Activated CD4-positive, alpha-beta T cell treated with anti-CD3 and anti-CD28 coated beads, Interleukin-2, amount 10 ng/mL, durations not matched to agents 7 days and 5 days (primary cell): ENCODE measurements at places on chromosomes 4 and X.

DNA sequence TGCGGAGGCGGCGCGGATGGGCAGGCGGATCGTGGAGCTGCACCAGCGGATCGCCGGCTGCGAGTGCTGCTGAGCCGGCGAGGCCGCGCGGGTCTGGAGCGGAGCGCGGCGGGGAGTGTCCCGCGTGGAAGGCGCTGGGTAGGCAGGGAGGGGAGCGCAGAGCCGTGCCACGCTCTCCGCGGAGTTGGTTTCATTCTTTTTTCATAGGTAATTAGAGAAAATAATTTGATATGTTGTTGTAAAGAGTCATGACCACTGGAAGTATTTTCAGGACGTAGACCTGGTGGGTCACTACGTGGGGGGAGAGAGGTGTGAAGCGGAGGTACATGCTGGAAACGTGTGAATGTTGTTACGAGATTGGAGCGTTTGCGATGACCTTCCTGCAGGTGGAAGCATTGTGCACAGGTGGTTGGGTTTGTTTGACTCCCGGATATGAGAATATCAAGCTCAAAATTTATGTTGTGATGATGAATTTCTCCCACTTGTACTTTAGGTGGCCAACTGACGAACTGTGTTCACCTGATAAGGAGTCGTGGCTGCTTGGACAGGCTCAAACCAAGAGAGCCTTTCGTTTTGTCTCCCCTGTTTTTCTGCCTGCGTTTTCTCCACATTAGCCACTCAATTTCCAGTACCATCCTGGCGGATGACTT, 19.1 kb upstream of the S100P start:
- peak; percentile 80 for DNase-seq

DNA sequence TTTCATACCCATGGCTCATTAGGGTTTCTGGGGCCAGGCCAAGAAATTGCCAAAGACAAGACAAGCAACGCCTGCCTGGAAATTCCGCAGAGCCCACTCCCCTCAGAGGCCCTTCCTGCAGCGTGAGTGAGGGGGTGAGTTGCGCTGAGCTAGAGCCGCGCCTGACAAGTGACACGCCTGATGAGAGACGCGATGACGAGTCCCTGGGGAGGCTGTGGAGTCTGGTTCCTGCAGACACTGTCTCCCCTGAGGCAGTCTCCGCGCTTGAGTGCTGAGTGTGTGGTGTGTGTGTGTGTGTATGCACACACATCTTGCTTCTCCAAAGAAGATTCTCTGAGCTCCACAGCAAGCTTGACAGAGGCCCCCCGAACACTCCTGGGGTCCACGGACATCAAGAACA, 269.8 kb downstream of the BCOR start:
- DNase-seq = no peak

DNA sequence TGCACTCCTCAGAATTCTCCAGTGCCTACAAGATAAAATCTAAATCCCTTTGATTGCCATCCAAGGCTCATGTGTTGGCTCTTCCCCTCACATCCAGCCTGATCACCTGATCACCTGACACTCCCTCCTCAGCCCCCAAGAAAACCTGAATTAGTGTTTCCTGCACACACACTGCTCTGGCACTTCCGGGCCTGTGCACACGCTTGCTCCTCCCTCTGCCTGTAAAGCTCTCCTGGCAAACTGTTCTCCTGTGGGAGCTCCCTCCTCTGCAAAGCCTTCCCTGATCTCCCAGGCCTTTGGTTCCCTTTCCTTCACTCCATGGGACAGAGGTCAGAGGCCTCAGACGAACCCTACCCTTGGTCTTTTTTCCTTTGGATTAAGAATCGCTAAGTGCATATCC, 19.9 kb downstream of the PHKA2 start:
- no peak for DNase-seq

GRCh38 chr4:158181906-158182305, 9.1 kb upstream of the GASK1B start:
- no peak for DNase-seq

- no peak for DNase-seq
Measured at GRCh38 chr4:65791111-65791811, 121.0 kb upstream of the EPHA5 start.

DNA sequence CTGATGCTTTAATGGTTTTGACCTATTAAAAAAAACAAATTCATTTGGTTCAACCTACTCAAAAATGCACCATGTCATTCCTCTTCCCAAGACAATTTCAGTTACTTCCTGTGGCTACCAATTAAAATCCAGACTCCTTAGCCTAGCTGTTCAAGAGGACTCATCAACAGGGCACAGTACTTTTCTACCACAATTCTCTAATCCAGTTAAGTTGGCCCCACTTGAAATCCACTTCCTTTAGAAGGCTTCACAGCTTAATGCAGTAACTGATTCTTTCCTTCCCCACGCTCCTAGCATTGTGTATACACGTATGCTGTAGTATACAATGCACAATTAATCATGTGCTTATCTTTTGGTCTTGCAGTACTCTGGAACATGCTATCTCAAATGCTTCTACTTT, 129.8 kb downstream of the UGT8 start:
- DNase-seq = no peak

GRCh38 chr4:11881947-11882346, 453.3 kb upstream of the HS3ST1 start:
- DNase-seq = no peak

- DNase-seq = no peak
Measured at GRCh38 chr4:99403380-99404184, 31.6 kb downstream of the ADH7 start.

- no peak for DNase-seq
Measured at GRCh38 chr4:38292529-38292928, 332.3 kb downstream of the PTTG2 start.

DNA sequence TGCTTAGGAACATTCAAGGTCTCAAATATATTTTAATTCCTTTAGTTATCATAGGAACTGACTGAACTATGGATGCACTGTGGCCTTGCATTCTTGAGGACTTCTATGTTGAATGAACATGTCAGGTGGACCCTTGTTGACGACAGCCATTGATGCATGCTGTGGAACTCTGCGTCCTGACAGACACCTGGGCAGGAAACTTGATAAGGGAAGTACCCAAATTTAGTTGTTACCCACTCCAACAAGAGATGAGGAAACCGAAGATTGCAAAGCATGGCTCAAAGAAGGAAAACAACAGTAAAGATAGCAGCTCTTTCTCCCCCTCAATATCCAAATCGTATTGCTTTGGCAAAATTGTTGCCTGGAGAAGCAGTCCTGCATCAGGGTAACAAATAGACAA, 540.0 kb upstream of the NR3C2 start:
- DNase-seq = no peak

- no peak for DNase-seq
Measured at GRCh38 chrX:115560211-115560977, 580 bp upstream of the PLS3 start.

GRCh38 chrX:123818243-123818642, 41.6 kb upstream of the XIAP start:
- DNase-seq = no peak

- peak; percentile 22 for DNase-seq
Measured at GRCh38 chrX:77003956-77004355, 443.2 kb upstream of the FGF16 start.

DNA sequence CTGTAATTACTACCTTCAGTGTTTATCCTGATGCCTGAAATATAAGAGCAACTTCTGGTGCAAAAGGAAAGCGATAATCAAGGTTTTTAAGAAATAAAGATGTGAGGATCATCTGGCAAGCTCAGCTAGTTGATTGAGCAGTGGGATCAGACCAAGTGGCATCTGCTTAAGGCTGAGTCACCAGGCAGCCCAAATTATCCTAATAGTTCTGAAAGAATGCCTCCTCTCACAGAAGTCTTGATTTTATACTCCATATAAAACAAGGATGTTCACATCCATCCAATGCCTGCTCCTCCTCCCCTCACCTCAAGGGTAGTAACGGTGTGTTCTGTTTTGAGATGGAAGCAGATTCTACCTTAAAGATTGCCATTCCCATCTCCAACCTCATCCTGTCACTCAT, 134.5 kb upstream of the RASGEF1B start:
- no peak for DNase-seq

DNA sequence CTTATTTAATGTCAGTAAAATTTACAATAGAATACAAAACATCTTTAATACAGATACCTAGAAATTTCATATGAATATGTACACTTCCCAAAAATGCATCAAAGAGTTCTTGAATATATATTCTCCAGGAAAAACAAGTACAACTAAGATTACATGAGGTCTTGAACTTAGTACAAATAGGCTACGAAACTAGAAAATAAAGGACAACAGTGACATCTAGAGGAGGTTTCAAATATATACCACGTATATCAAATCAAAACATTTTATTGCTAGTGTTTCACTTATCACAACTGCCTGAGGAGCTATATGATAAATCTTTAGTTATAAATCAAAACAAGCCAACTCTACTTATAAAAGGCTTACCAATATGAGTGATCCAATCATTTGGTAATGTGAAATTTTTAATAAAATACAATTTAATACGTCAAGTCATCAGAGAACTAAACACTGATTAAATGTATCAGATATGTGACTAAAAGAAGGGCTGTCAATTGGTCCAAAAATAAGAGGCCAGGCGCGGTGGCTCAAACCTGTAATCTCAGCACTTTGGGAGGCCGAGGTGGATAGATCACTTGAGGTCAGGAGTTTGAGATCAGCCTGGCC, 36.6 kb downstream of the ANAPC10 start:
- no peak for DNase-seq

GRCh38 chrX:138408101-138408500, 303.4 kb downstream of the FGF13 start:
- no peak for DNase-seq

DNA sequence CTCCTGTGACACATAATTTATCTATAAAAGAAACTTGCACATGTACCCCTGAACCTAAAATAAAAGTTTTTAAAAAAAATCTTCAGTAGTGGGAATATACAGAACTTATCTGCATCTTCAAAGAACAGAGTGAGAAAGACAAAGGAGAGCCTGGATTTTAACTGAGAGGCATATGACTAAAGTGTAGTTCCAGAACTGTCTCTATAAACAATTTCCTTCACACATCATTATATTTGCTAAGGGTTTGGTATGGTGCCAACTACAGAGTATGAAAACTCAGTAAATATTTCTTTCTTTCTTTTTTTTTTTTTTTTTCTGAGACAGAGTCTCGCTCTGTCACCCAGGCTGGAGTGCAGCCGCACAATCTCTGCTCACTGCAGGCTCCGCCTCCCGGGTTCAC, 49.9 kb upstream of the NFKB1 start:
- no peak for DNase-seq

DNA sequence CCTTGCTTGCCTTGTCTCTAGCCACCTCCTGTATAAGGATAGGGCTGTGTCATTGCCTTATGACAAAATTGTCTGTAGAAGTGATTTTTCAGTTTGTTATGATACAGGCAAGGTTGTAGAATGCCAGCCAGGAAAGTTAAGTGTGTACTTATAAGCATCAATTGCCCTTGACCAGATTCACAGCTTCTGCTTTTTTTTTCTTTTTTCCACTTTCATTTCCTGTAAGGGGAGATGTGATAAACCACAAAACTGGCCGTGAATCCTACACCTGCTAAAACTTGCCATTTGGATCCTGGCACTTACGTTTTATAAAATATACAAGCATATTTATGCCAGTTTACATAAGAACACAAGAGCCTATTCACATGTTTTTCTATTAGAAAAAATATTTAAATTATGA, 35.0 kb upstream of the BMPR1B start:
- DNase-seq = no peak

GRCh38 chrX:14801136-14801535, 71.7 kb downstream of the FANCB start:
- no peak for DNase-seq

DNA sequence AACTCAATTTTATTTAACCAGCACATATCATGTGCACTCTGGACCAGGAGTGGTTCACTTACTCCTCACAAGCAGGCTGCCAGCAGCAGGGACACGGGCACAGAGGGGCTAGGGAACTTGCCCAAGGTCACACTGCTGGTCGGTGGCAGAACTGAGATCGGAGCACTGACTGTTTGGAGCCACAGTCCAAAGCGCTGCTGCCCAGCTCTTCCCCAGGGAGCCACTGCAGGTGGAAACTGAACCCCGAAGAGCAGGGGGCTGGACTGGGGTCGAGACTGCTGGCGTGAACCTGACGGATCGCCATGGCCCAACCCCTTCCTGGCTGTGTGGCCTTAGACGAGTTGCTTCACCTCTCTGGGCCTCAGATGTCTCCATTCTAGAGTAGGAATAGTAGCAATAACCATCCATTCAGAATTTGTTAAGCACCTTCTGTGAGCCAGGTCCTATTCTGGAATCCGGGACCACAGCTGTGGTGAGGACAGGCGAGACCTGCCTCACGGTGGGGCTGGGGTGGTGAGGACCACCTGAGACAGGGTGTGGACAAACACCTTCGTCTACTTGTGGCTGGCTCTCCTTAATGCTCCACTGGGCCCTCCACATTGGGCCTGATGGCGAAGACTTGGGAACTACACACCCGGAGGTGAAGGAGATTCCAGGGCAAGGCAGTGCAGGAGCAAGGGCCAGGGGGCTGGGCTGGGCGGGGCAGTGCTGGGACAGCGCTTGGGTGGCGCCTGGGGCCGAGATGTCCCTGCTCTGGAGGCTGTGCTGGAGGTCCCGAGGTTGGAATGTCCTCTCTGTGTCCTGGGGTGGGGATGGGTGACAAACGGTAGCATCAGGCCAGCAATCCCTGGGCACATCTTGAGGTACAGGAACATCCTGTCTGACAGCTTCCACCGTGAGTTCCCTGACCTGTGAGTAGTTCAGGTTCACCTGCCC, 32.0 kb upstream of the KIAA0232 start:
- DNase-seq = no peak

DNA sequence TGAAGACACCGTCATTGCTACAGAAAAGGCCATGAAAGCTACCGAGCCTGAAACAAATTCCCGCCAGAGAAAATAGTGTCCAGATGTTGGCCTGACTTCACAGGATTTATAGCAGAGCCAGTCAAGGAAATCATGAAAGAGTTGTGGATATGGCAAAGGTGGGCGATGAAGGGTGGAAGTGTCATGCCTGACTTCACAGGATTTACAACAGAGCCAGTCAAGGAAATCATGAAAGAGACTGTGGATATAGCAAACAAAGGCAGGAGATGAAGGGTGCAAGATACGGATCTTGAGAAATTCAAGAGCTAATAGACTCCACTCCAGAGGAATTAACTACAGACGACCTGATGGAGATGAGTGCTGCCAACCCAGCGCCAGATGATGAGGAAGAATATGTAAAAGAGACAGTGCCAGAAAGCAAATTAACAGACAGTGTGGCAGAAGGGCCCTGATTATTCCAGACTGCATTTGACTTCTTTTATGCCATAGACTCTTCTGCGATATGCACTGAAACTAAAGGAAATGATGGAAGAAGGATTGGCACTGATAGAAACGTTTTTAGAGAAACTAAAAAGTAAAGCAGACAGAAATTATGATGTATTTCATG, 17.2 kb downstream of the TRMT44 start:
- no peak for DNase-seq

- DNase-seq = no peak
Measured at GRCh38 chr4:122431351-122431750, 25.2 kb downstream of the IL2 start.

- peak; percentile 19 for DNase-seq
Measured at GRCh38 chr4:119238068-119238722, 25.7 kb downstream of the USP53 start.

DNA sequence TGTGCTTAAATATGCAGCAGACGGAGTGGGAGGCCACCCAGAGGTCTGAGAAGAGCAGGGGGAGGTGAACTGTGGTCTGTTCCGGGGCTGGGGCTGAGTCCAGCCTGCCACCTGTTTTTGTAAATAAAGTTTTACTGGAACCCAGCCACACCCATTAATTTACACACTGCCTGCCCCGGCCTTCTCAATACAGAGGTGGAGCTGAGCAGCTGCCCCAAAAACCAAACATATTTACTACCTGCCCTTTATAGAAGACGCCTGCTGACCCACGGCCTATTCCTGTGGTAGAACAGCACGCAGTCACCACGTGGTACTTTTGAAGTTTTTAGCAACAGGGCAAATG, 45.9 kb downstream of the FGFRL1 start:
- DNase-seq = no peak
